Stimulated activated naive CD4-positive, alpha-beta T cell treated with Interleukin-2 at 50 U/mL for 16 hours (primary cell): ENCODE measurements at places on chromosomes 5 and 9.

- no peak for DNase-seq
Measured at GRCh38 chr9:107772988-107773387, 283.4 kb upstream of the KLF4 start.

DNA sequence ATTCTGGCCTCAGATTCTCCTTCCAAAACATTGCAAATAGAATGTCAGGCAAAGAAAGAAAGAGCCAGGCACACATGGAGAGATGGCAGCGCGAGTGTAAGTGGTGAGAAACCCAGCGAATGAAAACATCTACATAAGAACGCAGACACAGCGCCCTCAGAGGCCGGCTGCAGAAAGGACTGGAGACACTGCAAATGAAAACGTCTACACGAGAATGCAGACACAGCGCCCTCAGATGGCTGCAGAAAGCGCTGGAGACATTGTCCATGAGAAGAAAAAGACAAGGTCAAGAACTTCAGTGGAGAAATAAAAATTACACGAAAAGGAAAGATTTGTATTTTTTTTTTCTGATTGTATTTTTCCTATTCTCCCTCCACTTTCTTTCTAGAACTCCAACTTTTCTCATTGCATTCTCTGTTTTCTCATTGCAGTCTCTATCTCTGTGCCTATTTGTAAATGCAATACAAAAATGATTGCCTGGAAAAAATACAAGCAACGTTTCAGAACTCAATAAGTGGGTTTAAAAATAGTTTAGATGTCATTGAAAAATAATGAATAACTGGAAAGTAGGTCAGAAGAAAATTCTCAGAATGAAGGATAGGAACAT, 117.9 kb upstream of the LPCAT1 start:
- DNase-seq = peak; percentile 74

GRCh38 chr5:100409660-100410151, 125.5 kb upstream of the FAM174A start:
- no peak for DNase-seq

DNA sequence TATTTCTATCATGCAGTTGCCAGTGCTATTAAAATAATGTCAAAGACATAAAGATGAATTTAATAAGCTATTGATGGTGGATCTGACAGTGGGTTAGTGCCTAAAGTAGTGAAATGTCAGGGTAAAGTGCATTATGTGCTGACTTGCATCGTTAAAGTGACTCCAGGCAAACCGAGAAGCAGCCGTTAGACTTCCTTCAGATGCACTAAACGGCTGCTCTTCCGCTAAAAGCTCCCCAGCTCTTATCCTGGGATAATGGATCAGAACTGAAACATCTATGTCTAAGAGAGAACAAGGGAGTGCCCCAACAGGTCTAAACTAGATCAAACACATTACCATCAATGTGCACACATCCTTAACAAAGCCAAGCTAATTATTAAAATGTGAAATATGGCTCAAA, 468.2 kb downstream of the NTRK2 start:
- DNase-seq = no peak

DNA sequence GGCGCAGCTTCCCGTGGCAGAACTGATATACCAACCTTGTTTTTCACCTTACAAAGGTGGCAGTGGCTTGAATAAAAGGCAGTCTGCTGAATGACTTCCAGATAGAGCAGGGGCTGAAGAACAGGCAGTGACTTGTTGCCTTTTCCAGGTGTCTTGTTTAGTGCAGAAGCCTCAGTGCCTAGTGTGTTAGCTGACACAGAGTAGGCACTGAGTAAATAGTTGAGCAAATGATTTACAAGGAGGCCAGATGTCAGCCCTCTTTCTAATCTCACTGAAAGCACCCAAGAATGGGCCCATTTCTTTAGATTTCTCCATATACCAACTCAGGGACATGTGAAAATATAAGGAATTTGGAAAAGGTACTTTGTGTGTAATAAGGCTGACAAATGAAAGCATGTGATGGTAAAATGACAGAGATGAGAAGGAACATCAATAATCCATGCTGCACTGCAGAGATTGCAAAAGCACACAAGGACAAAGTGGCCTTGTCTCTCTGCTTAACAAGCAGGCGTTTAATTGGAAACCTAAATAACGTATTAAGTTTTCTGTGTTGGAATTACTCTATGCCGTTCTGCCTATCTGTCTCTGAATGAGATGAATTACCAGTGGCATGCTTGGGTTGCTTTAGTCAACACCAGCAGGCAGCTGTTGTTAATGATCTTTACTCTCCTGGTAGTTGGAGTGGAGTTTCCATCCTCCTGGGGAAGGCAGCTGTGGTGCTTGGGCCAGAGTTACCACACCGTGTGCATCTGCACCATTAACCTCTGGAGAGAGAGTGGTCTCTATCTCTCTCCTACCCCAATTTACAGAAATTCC, 360.1 kb upstream of the C9orf72 start:
- DNase-seq = no peak

GRCh38 chr5:82586181-82586580, 308.0 kb upstream of the RPS23 start:
- DNase-seq = no peak

DNA sequence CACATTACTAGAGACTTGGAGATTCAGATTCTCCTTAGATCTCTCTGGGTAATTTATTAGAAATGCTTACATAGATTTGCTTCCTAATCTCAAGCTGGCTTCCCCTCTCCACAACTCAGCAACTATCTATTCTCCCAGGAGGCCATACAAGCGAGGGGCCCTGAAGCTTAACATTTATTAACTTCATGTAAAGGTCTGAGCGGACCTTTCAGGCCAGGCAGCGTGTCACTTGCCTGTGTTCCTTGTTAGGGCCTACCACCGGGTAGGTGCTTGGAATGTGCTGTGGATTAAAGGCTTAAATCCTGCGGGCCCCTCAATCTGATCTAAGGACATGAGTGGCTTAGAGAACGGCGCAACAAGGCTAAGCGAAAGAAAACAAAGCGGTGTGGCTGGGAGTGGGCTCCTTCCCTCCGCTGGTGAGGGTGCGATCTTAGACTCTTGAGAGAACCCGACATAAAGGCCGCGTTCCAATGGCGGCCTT, 712 bp upstream of the HSPA4 start:
- DNase-seq = no peak
